ENCODE measurements at places on chromosomes 4 and X. TPM values are rescaled to one million over a fixed set of nuclear protein-coding genes. Genes with fewer than 3 reads are reported as not detected.
A peak's percentile ranks its signal among the peaks of the same experiment; 100 is the strongest.

MSANTD1 gene
- total RNA-seq, result 0.59 TPM

- no peak for DNase-seq
- no peak overlapping the region for H3K27ac ChIP-seq
- H3K4me1 ChIP-seq, result no peaks in the 10 kb centered on the region
- no peaks in the 10 kb centered on the region for H3K36me3 ChIP-seq
Observed at GRCh38 chr4:61293707-61294400, 93.7 kb downstream of the ADGRL3 start.

- peak; percentile 95 for DNase-seq
- H3K27ac ChIP-seq, result peak overlapping the region; percentile 60
- H3K36me3 ChIP-seq, result no peaks in the 10 kb centered on the region
- H3K4me1 ChIP-seq, result peaks cover 3% of the 10 kb centered on the region
- H3K4me3 ChIP-seq, result peak overlapping the region; percentile 74
Observed at GRCh38 chr4:183398298-183399125, 45.9 kb upstream of the CDKN2AIP start.

DNA sequence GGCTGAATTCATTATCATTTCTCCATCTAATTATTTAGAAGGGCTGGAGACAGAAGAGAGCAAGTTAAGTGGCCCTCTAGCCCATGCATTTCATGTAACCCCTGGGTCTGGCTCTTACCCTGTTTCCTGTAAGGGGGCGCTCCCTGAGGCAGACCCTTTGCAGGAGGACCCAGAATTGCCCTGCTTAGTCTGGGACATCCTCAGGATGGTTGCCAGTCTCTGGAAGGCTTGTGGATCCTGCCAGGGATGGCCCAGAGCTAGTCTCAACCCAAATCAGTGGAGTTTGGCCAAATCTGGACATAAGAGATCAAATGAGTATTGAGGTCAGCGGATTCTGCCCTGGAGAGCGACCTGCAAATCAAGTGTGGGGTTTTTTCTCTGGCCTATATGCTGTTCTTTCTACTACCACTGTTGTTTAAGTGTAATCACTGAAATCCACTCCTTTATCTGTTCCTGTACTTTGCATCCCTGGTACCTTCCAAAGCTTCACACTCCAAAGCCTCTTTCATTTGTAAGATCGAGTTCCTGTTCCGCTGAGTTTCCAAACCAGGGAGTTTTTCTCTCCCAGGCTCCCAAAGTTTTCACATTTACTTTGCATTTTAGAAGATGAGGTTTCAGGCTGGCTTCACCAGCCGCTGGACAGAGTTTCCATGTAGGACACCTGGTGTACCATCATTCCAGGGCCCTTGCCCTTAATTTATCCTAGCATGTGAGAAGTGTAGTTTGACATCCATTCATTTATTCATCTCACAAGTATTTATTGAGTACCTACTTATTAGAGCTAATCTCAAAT, 6.3 kb downstream of the KLF3 start:
- H3K4me3 ChIP-seq, result no peak overlapping the region
- no peak overlapping the region for H3K27ac ChIP-seq
- peaks cover 53% of the 10 kb centered on the region for H3K4me1 ChIP-seq
- H3K27me3 ChIP-seq, result no peaks in the 10 kb centered on the region
- no peaks in the 10 kb centered on the region for H3K36me3 ChIP-seq

DNA sequence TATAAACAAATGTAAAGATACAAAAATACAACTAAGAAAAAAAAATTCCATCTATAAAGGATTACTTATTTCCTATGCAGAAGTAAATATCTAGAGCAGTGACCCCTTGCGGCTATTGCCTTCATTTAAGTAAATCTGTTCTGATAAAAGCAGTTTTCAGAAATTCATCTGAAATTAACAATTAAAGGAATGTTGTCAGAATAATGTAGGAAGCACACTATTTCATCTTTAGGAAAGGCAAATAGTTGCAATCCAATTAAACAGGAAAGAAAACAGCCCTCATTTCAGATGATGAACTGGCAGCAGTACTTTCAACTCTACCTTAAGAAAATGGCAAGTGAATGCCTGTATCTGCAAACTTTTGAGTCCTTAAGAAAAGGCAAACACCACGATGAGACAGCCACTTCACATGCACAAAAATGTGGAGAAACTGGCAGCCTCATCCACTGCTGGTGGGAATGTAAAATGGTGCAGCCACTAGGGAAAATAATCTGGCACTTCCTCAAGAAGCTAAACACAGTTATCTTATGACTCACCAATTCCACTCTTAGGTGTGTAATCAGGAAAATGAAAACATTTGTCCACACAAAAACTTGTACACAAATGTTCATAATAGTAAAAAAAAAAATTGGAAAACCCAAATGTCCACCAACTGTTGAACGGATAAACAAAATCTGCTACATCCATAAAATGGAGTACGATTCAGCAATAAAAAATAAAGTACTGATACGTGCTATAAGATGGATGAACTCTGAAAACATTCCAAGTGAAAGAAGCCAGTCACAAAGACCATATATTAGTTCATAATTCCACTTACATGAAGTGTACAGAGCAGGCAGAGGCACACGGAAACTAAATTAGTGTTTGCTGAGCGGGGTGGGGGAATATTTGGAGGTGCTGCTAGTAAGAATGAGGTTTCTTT, 2.0 kb upstream of the THAP9 start:
- H3K36me3 ChIP-seq, result peaks cover 36% of the 10 kb centered on the region
- H3K4me1 ChIP-seq, result peaks cover 21% of the 10 kb centered on the region
- H3K27ac ChIP-seq, result peak overlapping the region; percentile 100
- H3K4me3 ChIP-seq, result peak overlapping the region; percentile 83
- no peaks in the 10 kb centered on the region for H3K27me3 ChIP-seq

DNA sequence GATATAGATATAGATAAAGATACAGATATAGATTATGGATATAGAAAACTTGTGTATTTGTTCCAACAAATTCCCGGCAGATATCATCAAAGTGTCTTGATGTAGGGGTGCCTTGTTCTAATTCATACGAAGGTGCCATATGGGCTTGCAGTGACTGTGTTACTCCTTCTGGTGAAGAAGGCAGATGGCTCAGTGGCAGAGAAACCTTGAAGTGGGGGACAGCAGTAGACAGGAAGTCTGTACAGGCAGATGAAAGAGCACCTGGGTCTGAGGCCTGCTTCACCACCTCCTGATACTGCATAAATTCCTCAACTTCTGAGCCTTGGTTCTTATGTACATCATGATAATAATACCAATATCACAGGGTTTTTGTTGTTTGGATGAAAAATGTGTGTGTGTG, 179.5 kb upstream of the GATB start:
- H3K36me3 ChIP-seq, result no peaks in the 10 kb centered on the region
- H3K4me3 ChIP-seq, result no peak overlapping the region
- no peak for DNase-seq
- no peaks in the 10 kb centered on the region for H3K4me1 ChIP-seq
- no peak overlapping the region for H3K27ac ChIP-seq
- peaks cover 3% of the 10 kb centered on the region for H3K27me3 ChIP-seq

DNA sequence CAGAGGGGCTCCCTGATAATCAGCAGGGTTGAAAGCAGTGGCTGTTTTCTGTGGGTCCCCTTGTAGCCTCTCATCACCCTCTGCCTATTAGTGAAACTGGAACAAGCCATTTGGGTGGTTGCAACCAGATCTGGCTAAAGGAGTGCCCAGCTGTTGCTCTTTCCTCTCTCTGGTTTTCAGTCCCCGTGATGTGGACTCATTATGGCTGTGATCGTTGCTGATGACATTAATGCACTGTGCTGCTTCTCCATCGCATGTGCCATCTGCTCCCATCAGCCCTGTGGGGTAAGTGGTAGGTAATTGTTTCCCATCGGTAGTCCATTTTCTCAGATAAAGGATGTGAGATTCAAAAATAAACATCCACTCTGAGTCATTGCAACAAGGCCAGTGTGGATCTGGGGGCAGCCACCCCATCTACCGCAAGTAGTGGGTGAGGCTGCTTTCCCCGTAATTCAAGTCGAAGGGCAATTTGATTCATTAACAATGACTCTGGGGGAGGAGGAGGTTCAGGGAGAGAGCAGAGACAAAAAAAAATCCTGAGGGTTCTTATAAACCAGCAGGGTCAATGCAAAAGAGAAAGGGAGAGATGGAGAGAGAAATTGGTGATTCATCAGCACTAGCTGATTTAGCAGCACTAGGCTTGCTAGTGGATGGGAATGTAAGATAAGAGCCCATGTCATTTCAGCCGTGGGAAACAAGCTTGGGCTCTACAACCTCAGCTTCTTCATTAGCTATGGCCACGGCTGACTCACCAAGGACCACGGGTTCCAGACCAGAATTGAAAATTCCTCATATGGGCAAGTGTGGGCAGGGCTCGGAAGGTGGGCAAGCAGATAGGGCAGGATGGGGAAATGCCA, 357.8 kb downstream of the MID1IP1 start:
- no peak overlapping the region for H3K4me3 ChIP-seq
- peaks cover 4% of the 10 kb centered on the region for H3K4me1 ChIP-seq
- H3K36me3 ChIP-seq, result no peaks in the 10 kb centered on the region
- H3K27ac ChIP-seq, result no peak overlapping the region
- DNase-seq, result peak; percentile 82
- H3K27me3 ChIP-seq, result peaks cover 48% of the 10 kb centered on the region

GRCh38 chrX:13651150-13651549, 1.8 kb upstream of the TCEANC start:
- H3K27me3 ChIP-seq, result peaks cover 7% of the 10 kb centered on the region
- no peaks in the 10 kb centered on the region for H3K36me3 ChIP-seq
- H3K4me3 ChIP-seq, result no peak overlapping the region
- DNase-seq, result no peak
- H3K4me1 ChIP-seq, result peaks cover 15% of the 10 kb centered on the region

NAP1L3 gene
- total RNA-seq, result 14.1 TPM

GRCh38 chr4:138292321-138292720, 50.2 kb upstream of the SLC7A11 start:
- H3K4me3 ChIP-seq, result no peak overlapping the region
- no peaks in the 10 kb centered on the region for H3K27me3 ChIP-seq
- no peaks in the 10 kb centered on the region for H3K4me1 ChIP-seq
- no peaks in the 10 kb centered on the region for H3K36me3 ChIP-seq
- no peak overlapping the region for H3K27ac ChIP-seq

YIPF7 gene
- total RNA-seq, result not detected

DNA sequence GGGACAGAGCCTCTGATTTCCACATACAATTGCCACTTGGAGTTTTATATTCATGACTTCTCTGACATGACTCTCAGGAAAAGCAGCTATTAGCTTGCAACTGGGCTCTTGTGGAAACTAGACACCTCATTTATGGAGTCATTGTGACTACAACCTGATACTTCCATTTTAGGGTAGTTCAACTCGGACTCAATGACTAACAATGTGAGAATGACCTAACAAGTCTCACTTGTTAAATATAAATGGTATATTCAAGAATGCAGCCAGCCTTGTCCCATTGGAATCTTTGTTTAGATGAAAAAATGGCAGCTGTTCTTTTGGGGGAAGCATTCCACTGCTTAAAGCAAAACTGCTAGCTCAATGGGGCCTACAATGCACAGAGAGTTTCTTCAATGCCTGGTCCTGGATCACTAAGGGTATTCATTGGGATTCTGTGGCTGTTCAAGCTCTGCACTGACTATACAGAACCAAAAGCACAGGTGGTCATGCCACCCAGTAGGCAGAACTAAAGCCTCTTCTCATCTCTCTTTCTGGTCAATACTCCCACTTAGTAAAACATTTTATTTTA, 36.5 kb upstream of the GLRA3 start:
- no peak overlapping the region for H3K27ac ChIP-seq
- DNase-seq, result no peak
- no peaks in the 10 kb centered on the region for H3K4me1 ChIP-seq
- no peaks in the 10 kb centered on the region for H3K36me3 ChIP-seq

- no peaks in the 10 kb centered on the region for H3K27me3 ChIP-seq
- H3K4me3 ChIP-seq, result no peak overlapping the region
- H3K36me3 ChIP-seq, result no peaks in the 10 kb centered on the region
- peaks cover 2% of the 10 kb centered on the region for H3K4me1 ChIP-seq
- DNase-seq, result no peak
Observed at GRCh38 chr4:187283201-187283955, 559.7 kb upstream of the FAT1 start.

DNA sequence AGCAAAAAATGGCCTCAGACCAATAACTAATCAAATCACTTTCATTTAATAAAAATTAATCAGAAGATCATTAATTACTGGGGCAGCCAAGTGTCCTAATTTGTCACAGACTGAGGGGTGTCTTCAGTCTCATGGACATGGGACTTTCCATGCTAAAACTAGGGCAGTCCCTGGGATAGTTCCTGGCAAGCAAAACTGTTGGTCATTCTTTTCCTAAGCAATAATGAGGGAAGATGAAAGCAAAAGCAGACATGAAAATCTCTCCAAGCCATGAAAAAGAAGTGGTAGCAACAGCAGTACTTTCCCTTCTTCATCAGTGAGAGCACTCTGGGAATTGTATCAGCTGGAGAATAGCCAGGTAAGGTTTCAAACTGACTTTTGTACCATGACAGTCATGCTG, 3.7 kb upstream of the ANTXR2 start:
- no peak for DNase-seq
- no peaks in the 10 kb centered on the region for H3K36me3 ChIP-seq
- H3K27me3 ChIP-seq, result no peaks in the 10 kb centered on the region

DNA sequence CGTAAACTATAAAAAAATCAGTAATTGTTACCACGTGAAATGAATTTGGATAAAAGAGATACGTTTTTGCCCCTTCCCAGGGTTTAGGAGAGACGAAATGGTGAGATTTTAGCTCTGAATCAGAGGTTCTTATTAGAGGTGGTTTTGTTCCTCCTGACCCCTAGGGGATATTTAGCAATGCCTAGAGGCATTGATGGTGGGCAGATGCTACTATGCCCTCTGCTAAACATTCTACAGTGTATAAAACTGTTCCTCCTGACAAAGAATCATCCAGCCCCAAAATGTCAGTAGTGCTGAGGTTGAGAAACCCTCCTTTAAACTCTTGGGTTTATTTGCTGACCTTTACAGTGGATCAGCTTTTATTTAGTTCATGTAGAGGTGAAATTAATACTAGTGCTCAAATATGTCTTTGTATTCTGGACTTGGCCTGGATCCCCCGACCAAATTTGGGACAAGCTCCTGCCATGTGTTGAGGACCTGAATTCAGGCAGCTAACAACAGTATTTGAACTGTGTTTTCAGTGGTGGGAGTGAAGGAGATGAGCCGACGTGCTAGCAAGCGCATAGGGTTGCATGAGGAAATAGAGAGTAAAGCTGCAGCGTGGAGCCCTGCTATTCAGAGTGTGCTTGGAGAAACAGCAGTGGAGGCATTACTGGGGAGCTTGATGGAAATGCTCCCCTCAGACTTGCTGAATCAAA, 126.1 kb downstream of the PTTG2 start:
- H3K27ac ChIP-seq, result peak overlapping the region; percentile 70
- H3K4me3 ChIP-seq, result no peak overlapping the region
- DNase-seq, result no peak
- H3K4me1 ChIP-seq, result peaks cover 46% of the 10 kb centered on the region
- H3K27me3 ChIP-seq, result no peaks in the 10 kb centered on the region

DNA sequence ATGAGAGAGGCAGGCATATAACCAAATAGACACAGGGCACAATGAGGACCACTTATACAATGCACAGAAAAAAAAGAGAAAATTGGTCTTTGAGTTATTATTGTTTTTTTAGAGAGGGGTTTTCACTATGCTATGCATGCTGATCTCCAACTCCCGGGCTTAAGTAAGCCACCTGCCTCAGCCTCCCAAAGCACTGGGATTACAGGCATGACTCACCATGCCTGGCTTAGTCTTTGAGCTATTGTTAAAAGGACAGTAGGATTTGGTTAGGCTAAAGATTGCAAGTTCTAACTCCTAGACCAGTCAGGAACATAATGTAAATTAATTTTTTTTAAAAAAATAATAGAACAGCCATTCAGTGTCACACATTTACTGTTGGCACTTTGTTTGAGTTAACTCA, 340.1 kb downstream of the GPAT3 start:
- no peaks in the 10 kb centered on the region for H3K27me3 ChIP-seq
- no peak for DNase-seq
- H3K4me1 ChIP-seq, result no peaks in the 10 kb centered on the region
- no peaks in the 10 kb centered on the region for H3K36me3 ChIP-seq
- no peak overlapping the region for H3K27ac ChIP-seq
- no peak overlapping the region for H3K4me3 ChIP-seq

- H3K36me3 ChIP-seq, result no peaks in the 10 kb centered on the region
- H3K4me1 ChIP-seq, result peaks cover 5% of the 10 kb centered on the region
- H3K4me3 ChIP-seq, result no peak overlapping the region
Observed at GRCh38 chr4:40520533-40520932, 109.1 kb downstream of the RBM47 start.

TRPC5OS gene
- not detected for total RNA-seq
